ENCODE measurements at places on chromosomes 2 and 18. TPM values are rescaled to one million over a fixed set of nuclear protein-coding genes. Genes with fewer than 3 reads are reported as not detected.

Gene TMEM247
- not detected for total RNA-seq

Gene CGREF1
- total RNA-seq: 11.6 TPM

Gene CNGA3
- total RNA-seq: not detected

Gene TBR1
- not detected for total RNA-seq

Gene CFC1
- total RNA-seq: not detected

GRCh38 chr2:101827246-101827645, 129.7 kb downstream of the MAP4K4 start:
- no peak for DNase-seq

- no peak for DNase-seq
These were observed 55.1 kb downstream of the CPS1 start for GRCh38 chr2:210611466-210611865.

- no peak for DNase-seq
These were observed 776.8 kb downstream of the CCDC85A start for GRCh38 chr2:56960581-56960980.

- no peak for DNase-seq
These were observed 158.7 kb upstream of the APCDD1 start for GRCh38 chr18:10295751-10296150.

GRCh38 chr2:136363470-136363869, 245.5 kb upstream of the CXCR4 start:
- no peak for DNase-seq

- no peak for DNase-seq
These were observed 565 bp downstream of the SP140 start for GRCh38 chr2:230226051-230226551.

DNA sequence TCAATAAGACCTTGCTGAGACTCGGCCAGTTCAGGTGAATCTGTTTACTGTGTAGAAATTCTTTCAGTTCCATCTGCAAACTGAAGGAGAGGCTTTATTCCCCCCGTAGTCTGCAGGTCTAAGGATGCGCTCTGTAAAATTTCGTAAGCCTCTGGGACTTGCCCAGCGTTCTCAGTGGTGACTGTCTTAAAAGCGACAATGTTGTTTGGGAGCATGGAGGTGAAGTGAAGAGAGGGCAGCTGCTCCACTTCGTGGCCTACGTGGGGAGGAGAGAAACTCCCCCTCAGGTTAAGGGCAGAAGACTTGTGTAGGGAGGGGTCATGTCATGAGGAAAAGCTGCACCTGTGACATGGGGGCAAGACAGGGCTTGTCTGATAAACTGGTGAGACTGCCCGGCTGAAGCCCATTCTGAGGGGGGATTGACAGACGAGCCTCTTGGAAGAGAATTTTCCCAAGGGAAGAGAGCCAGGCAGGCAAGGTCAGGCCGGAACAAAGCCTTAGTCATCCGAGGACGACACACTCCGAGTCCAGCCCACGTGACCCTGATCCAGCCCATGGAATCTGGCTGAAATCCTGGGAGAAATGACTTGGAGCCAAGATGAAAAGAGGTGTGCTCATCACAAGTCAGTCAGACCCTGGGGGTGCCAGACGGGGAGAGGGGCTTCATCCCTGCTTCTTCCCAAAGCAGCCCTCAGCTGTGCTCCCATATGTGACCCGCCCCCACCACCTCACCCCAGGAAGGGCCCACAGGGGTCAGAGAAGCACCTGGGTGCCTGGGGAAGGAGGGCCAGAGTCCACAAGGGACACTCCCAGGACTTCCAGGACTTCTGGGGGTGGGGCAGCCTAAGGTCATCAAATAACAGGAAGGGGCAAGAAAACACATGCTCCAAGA, 88.5 kb upstream of the SH3BP4 start:
- peak; percentile 18 for DNase-seq

DNA sequence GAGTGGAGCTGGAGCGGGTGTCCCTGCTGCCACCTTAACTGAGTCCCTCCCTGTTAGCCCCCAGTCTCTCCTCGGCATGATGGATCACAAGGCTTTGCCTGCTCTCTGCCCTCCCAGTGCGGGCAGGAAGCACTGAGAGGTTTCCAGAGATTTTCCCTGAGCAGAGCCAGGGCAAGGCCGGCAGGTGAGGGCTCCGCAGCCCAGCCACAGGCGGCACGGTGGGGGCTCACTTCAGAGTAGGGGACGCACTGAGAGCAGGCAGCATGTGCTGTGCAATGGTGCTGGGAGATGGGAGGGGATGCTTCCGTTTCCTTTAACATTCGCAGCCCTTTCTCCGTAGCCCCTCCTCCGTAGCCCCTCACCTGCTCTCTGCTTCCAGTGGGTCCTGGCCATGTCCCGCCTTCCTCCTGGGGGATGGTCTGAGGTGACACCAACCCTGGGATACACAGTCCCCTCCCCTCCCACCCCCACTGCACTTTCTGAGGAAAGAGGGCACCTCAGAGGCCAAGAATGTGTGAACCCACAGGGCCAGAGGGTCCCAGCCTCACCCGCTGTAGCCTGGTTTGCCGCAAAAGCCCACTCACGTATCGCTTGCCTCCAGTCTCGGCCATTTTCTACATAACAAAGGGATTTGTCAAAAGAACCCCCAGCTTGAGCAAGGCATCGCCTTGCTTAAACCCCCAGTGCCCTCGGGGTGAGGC, 10.7 kb downstream of the KCNF1 start:
- no peak for DNase-seq

DNA sequence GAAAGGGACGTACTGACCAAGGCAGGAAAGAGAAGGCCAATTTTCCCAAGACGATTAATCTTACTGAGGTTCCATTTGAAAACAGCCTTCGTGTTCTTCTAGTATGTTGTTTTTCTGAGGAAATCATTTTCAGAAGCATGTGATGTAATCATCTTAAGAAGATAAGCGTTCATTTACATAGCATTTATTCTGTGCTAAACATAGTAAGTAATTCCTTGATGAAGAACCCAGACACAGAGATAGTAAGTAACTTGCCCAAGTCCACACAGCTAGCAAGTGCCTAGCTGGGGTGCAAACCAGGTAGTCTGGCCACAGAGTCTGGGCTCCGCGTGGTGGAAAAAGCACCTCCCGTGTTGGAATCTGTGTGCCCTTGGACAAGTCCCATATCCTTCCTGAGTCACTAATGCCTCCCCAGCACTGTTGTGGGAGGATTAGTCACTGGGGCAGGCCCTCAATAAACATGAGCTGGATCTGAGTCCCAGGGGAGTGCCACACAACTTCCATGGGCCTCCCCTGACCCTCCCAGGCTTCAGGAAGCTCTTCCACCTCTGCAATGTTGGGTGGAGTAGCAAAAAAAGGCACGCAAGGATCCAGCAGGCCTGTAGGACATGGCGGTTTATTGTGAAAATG, 26.9 kb upstream of the ASAP2 start:
- DNase-seq: peak; percentile 76

DNA sequence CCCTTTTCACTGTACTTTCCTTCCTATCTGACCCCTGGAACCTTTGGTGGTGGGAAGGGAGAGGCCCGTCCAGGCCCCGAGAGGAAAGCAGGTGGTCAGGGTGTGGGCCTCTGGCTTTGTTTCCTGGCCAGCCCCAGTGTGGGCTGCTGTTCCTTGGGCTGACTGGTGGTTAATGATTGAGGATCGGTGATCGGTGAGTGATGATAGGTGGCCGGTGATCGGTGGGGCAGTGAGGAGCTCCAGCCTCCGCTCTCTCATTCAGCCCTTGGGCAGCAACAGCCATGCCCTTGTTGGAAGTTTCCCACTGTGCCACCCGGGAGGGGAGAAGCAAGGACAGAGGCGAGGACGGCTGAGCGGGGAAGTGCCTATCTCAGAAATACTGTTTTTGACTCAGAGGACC, 7.3 kb downstream of the ACKR3 start:
- DNase-seq: no peak

DNA sequence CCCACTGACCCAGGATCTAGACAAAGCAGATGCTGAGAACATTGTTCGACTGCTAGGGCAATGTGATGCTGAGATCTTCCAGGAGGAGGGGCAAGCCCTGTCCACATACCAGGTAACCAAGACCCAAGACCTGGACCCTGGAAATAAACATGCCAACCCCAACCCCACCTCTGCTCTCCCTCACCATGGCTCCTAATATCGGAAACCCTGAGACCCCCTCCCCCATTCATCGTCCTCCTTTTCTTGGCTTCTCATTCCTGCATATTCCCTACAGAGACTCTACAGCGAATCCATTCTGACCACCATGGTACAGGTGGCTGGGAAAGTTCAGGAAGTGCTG, 619 bp downstream of the GCKR start:
- DNase-seq: no peak

DNA sequence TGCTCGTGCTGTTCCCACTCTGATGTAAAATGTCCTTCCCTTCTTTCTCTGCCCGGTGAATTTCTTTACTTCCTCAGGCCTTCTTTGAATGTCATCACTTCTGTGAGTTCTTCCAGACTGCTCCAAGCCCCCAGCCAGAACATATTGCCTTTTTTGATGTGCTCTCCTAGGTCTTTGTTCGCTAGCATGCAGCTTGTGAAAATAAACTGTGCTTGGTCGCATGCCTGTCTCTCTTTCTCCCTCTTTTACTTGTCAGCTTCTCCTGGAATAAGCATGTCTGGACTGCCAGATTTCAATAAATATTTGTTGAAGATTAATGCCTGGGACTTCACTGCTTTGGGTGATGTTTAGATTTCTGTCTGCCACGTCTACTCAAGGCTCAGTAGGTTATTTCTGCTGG, 82.7 kb upstream of the ARHGAP28 start:
- no peak for DNase-seq

GRCh38 chr2:44997963-44998362, 11.3 kb downstream of the SIX2 start:
- DNase-seq: no peak

GRCh38 chr2:62663411-62663810, 42.1 kb upstream of the EHBP1 start:
- peak; percentile 49 for DNase-seq

- no peak for DNase-seq
These were observed 122.9 kb upstream of the ACVR1C start for GRCh38 chr2:157751462-157752058.

GRCh38 chr2:150983314-150983897, 278.3 kb downstream of the RBM43 start:
- DNase-seq: no peak

- DNase-seq: no peak
These were observed 69.4 kb upstream of the ARHGAP28 start for GRCh38 chr18:6659963-6660725.

- DNase-seq: no peak
These were observed 38.2 kb downstream of the IMMT start for GRCh38 chr2:86157009-86157556.

DNA sequence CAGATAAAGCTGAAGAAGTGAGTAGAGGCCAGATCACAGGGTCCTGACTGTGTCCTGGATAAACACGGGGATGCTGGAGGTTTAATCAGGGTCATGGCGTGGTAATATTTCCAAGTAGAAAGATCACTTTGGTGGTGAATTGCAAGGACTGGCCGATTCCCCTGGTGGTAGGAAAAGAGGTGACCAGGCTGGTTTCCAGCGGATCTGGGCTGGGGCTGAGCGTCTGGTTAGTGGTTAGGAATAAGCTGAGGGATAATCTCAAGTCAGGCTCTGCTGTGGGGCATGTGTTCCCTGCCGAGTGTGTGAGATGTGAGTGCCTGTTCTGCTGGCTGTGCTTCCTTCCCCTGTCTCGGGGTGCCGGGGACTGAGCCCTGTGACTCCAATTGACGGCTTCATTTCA, 484.0 kb downstream of the TSN start:
- no peak for DNase-seq

GRCh38 chr2:64934530-64934929, 54.7 kb upstream of the SLC1A4 start:
- DNase-seq: no peak

Data from uterus (tissue), 4 donors.